ENCODE measurements at places on chromosomes 3 and 15. TPM values are rescaled to one million over a fixed set of nuclear protein-coding genes. Genes with fewer than 3 reads are reported as not detected.

The OR5K2 gene
- total RNA-seq, result not detected

The PTH1R gene
- total RNA-seq, result 22.8 TPM

The ALDH1L1 gene
- total RNA-seq, result 0.90 TPM

The DGKG gene
- 7.6 TPM for total RNA-seq

The CYP1A2 gene
- not detected for total RNA-seq

The COLQ gene
- 1.9 TPM for total RNA-seq

The ITIH4 gene
- total RNA-seq, result 10.1 TPM

The SEC22C gene
- 55.2 TPM for total RNA-seq

The PPP2R3A gene
- total RNA-seq, result 11.3 TPM

- DNase-seq, result no peak
These were observed 483.7 kb downstream of the FHIT start for GRCh38 chr3:60767536-60767935.

DNA sequence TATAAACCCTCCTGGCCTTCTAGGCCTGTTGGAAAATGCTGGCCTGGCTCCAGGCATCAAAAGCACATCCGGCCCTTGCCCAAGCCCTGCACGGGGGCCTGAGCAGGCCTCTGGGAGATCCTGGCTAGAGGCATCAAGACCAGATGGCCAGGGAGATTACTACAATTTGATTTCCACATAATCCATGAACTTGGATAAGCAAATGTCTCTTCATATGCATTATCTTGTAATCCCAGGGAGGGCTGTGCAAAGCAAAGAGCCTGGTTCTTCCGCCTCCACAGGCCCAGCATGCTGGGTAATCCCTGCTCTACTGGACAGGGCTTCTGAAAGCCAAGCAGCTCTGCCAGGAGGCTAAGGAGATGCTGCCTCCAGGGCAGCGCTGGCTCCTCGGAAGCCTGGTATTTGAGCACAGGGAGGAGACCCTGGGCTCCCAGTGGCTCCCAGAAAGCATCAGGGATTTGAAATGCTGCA, 18.2 kb downstream of the MRPL46 start:
- DNase-seq, result no peak

GRCh38 chr15:62588938-62589670, 424.0 kb upstream of the C2CD4B start:
- no peak for DNase-seq

GRCh38 chr15:64438653-64439447, 21.5 kb upstream of the ZNF609 start:
- DNase-seq, result no peak

GRCh38 chr3:126488185-126488584, 12.5 kb upstream of the ZXDC start:
- peak; percentile 56 for DNase-seq

DNA sequence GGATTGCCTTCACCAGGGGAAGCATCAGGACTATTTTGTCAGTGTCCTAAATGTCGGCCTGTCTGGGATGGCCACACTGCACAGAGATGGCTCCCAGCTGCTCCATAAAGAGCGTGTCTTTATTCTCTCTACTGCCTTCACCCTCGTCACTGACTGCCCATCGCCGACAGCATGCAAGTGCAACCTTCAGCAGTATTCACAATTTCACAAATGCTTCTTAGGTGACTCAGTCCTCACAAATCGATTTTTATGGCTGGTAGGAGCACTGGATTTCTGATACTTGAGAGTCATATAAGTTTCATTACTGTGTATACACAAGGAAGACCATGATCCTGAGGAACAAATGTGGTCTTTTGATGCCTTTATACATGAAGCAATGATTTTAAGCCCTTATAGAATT, 1.1 kb upstream of the SSUH2 start:
- no peak for DNase-seq

- no peak for DNase-seq
These were observed 313.3 kb downstream of the UACA start for GRCh38 chr15:70450142-70450443.

DNA sequence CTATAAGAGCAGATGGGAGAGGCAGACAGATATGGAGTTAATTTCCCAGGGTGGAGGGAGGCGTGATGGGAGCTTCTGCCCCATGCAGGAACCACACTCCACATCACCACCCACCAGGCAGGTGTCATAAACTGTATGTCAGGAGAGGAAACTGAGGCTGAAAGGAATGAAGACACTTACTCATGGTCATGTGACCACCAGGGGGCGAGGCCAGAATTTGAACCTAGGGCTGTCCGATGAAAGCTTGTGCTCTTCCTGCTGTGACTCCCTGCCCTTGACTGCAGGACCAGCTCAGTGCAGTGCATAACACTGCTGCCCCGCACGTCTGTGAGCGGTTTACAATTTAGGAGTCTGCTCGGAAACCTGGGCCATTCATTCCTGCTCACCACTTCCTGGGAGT, 28.8 kb downstream of the NUP210 start:
- DNase-seq, result peak; percentile 31

- no peak for DNase-seq
These were observed 19.3 kb downstream of the IFT80 start for GRCh38 chr3:160379628-160380214.

DNA sequence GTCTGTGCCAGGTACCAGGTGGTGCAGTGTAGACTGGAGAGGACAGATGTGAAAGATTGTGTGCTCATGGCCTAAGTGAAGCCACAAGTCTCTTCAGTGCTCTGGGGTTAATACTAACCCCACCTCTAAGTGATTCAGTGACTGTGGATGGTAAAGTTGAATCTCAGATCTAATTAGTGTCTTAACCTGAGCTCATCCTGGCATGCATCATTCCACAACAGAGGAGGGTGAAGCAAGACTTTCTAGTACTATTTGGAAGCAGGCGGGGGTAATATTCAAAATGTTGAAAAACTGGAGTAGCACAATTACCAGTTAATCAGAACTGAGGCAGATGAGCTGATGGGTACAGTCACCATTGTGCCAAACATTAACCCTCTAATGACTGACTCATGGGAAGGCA, 2.8 kb upstream of the MESD start:
- DNase-seq, result no peak

DNA sequence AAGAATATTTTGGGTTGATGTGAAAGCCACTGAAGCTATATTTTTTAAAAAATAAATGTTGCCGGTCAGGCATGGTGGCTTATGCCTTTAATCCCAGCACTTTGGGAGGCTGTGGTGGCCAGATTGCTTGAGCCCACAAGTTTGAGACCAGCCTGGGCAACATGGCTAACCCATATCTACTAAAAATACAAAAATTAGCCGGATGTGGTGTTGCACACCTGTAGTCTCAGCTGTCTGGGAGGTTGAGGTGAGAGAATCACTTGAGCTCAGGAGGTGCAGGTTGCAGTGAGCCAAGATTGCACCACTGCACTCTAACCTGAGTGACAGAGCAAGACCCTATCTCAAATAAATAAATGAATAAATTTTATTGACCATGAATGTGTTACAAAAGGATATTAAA, 39.6 kb downstream of the GOLM2 start:
- DNase-seq, result no peak

DNA sequence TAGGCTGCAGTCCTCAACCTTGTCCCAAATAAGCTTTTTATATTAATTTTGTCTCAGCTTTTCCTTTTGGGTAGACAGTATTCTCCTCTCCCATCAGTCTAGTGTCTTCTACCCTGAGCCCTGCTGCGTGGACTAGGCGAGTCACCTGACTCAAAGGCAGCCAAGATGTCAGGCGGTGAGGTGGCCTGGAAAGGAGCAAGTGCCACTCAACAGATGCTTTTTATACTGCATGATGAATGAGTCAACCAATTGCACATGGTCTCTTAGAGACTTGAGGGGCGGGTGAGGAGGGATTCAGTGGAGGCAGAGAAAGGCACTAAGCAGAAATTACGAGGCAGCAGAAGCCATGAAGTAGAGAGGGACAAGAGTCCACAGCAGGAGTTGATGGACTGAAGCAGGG, 95.9 kb downstream of the FRMD4B start:
- DNase-seq, result no peak

- DNase-seq, result no peak
These were observed 23.2 kb upstream of the RARRES1 start for GRCh38 chr3:158755421-158755820.

GRCh38 chr15:59384507-59384906, 11.8 kb upstream of the MYO1E start:
- no peak for DNase-seq

DNA sequence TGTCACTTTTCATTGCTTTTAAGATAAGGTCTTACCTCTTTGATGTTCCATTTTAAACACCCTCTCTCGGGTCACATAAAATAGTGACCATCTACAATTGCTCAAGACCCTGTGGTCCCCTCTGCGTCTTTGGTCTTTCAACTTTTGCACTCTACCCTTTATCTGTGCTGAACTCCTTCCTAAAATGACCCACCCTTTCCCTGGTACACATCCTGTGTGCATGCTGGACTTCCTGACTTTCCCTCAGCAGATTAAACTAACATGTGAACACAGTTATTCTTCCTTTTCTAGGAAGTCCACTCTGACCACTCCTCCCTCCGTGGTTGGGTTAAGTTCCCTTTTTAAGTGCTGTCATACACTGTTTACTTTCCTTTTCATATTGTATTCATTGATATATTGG, 414.2 kb downstream of the GABRB3 start:
- DNase-seq, result no peak

- DNase-seq, result no peak
These were observed 123.2 kb downstream of the BDH1 start for GRCh38 chr3:197432384-197433127.

DNA sequence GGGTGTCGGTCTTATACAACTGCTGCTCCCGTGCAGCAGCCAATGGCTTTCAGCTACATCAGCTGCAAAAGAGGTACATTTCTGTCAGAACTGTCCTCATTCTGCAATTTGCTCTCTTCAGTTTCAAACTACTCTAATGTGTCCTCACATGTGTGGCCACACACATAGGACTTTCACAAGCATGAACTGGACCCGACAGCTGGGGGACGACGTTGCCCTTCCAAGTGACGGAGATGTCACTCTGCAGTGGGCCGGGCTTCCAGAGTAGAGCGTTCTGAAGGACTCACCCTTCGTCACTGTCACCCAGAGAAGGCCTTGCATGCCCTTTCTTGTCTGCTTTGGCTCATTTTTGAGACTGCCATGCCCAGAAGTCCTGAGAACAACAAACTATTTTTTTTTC, 189.8 kb downstream of the ATP10A start:
- DNase-seq, result no peak

- DNase-seq, result no peak
These were observed 880.2 kb upstream of the EPHA6 start for GRCh38 chr3:95934181-95934580.

- no peak for DNase-seq
These were observed 6.4 kb downstream of the NSUN3 start for GRCh38 chr3:94069194-94069813.

DNA sequence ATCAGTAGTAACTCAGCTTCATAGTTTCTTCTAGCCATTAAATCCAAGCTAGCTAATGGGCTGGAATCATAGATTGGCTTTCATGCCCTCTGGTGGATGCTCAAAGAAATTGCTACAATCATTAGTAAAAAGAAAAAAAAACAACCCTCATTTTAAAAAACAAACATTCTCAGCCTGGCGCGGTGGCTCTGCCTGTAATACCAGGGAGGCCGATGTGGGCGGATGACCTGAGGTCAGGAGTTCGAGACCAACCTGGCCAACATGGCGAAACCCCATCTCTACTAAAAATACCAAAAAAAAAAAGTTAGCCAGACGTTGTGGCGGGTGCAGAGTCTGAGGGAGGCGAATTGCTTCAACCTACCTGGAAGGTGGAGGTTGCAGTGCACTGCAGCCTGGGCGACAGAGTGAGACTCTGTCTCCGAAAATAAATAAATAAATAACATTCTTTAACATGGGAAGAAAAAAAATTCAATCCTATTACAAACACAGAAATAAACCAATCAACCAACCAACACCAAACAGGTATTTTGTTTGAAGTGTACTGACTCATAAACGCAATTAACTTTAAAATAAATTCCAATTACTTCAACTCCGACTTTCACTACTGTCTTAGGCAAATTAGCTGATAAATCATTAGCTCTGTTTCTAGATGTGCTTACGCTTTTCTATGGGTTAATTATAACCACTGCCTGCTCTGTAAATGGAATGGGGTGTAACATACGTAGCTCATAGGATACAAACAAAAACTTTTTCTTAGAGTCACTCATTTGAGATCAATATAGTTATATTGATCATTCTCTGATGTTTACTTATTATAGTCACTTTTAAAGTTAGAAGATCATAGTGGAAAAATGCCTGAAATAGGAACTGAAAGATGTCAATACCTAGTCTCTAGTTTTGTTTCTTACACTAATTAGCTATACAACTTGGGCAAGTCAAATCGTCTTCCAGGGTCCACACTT, 24.9 kb downstream of the TMEM207 start:
- peak; percentile 65 for DNase-seq

- no peak for DNase-seq
These were observed 89.0 kb downstream of the IQSEC1 start for GRCh38 chr3:12984023-12984823.

GRCh38 chr3:151935446-151935845, 62.0 kb downstream of the SUCNR1 start:
- DNase-seq, result no peak

DNA sequence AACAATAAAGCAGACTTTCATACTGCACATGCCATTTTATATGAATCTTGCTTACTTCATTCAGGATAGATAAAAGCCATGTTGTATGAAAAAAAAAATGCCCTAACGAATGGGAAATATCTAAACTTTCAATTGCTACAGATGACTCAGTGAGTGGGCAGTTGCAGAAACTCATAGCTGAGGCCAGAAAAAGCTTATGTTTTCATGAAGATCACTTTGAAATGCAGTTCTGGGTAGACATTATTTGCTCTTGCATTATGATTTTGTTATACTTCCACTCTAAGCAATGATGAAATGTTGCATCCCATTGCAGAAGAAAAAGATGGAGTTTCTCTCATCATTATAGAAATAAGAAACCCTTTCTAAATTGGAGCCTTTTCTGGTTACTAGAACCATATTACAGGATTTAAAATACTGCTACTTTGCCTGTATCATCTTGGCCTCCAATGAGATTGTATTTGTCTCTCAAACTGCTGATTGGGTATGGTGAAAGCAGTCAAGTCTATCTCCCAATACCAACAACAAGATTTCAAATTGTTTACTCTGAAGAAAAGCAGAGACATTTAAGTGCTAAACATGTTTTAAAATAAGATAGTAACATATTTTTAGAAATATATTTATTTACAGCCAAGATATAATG, 17.0 kb downstream of the PEAK1 start:
- DNase-seq, result no peak

GRCh38 chr15:29105151-29105854, 164.3 kb downstream of the NSMCE3 start:
- DNase-seq, result peak; percentile 51

GRCh38 chr3:151538456-151539393, 77.9 kb upstream of the IGSF10 start:
- DNase-seq, result no peak

GRCh38 chr15:66921319-66921915, 144.0 kb upstream of the SMAD3 start:
- no peak for DNase-seq

DNA sequence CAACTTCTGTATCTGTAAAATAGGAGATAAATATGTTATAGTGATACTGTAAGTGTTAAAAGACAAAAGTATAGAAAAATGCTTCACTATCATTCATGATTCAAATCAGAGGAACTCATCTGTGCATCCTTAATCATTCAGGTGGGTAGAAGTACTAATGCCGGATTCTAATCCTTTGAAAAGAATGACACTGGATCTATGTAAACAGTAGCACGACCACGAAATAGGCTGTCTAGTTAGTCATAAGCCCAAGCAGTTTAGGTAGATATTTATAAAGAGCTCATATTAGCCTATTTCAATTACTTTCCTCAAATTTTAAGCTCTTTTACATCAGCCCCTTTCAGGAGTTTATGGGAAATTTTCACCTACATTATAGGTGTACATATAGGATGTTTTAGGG, 437.9 kb downstream of the SOX2 start:
- no peak for DNase-seq

- DNase-seq, result no peak
These were observed 53.6 kb downstream of the LMCD1 start for GRCh38 chr3:8555113-8555661.

- no peak for DNase-seq
These were observed 243.6 kb upstream of the MDFIC2 start for GRCh38 chr3:70556056-70556455.

Data from left lung (tissue), 14 donors.